ENCODE measurements at places on chromosomes 1 and 21. TPM values are rescaled to one million over a fixed set of nuclear protein-coding genes. Genes with fewer than 3 reads are reported as not detected.

Gene ANGPTL3
- polyA plus RNA-seq, result not detected

Gene LAD1
- 0.67 TPM for polyA plus RNA-seq

Gene FAAH
- 1.3 TPM for polyA plus RNA-seq

Gene SLC35F3
- polyA plus RNA-seq, result 5.9 TPM

Gene FAM20B
- 25.3 TPM for polyA plus RNA-seq

Gene TTLL7
- 1.6 TPM for polyA plus RNA-seq

Gene TTC24
- not detected for polyA plus RNA-seq

Gene ECM1
- polyA plus RNA-seq, result 1.0 TPM

Gene CCDC17
- polyA plus RNA-seq, result 0.49 TPM

Gene CELSR2
- 5.9 TPM for polyA plus RNA-seq

Gene NRDC
- polyA plus RNA-seq, result 126 TPM

Gene LRRC3
- polyA plus RNA-seq, result 1.1 TPM

Gene CD48
- not detected for polyA plus RNA-seq

Gene LPGAT1
- 30.1 TPM for polyA plus RNA-seq

Gene CELA3A
- polyA plus RNA-seq, result not detected

Gene CHI3L1
- not detected for polyA plus RNA-seq

Gene TBX19
- 1.0 TPM for polyA plus RNA-seq

Gene TMCO4
- polyA plus RNA-seq, result 4.6 TPM

Gene OR2T11
- polyA plus RNA-seq, result not detected

Gene SLC1A7
- 0.03 TPM for polyA plus RNA-seq
